Right kidney (tissue), 9 donors: ENCODE measurements at places on chromosomes 16 and 17.

DNA sequence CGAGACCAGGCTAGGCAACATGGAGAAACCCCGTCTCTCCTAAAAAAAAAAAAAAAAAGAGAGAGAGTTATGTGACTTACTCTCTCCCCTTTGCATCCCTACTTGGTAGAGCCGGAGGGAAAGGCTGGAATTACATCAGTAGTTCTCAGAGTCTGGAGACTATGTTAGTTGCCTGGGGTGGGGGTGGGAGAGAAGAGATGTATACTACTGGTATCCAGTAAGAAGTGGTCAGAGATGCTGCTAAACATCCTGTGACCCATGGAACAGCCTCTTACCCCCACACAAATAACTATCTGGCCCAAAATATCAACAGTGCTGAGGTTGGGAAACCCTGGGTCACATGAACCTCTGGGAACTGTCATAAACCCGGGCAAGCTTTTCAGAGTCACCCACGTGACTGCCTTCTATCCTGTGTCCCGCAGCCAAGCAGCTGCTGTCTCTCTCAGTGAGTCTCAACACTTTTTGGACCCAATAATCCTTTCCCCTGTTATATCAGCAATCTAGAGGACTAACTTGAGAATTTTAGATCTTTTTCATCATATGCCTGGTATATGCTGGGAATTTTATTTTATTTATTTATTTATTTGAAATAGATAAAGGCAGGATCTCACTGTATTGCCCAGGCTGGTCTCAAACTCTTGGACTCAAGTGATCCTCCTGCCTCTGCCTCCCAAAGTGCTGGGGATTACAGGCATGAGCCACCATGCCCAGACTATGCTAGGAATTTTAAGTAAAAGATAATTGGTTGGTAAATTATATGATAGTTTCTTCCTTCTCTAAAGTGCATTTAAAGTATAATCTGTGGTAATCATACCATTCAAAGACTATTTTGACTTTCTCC, 8.7 kb downstream of the EIF1 start:
- no peak for DNase-seq

- no peak for DNase-seq
Measured at GRCh38 chr17:78555746-78556401, 21.3 kb downstream of the DNAH17 start.

- no peak for DNase-seq
Measured at GRCh38 chr17:43953746-43954145, at the start of gene PYY. Gene PYY (minus strand): TSS chr17:43953940. CDS start chr17:43953483, 457 bp downstream.

DNA sequence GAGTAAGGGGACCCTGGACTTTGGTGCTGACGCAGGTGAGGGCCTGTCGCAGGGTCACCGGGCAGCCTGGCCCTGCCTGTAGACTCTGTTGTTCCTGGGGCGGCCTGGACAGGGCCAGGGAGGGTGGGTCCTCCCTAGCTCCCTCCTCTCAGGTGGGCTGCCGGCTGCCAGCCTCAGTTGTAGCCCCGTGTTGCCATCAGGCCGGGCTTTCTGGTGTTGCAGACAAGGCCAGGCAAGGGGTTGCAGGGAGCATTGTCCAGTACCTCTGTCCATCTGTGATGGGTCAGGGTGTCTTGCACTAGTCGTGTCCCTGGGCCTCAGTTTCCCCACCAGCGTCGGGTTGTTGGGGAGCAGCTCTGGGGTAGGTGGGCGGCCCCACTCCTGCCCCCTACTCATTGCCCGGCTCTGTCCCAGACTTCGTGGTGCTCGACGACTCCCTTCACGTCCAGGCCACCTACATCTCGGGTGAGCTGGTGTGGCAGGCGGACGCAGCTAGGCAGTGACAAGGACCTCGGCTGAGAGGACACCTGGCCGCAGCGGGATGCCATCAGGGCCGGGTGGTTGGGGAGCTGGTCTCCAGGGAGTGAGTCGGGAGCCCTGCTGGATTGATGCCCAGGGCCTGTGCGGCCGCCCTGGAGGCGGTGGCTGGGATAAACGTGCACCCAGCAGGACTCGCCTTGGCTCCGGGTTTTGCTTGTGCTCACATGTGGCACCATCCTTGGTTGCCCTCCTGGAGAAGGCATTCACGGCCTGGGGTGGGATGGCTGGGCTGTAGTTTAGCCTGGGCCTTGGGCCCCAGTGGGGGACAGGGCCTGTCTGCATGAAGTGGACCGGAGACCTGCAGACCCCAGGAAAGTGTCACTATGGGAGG, 1.9 kb downstream of the CEMP1 start:
- DNase-seq: no peak

- no peak for DNase-seq
Measured at GRCh38 chr17:74779948-74780400, 3.8 kb upstream of the NAT9 start.

GRCh38 chr17:38724337-38724988, 5.7 kb upstream of the CISD3 start:
- DNase-seq: no peak
